ENCODE measurements at places on chromosomes 4 and X.

- DNase-seq, result no peak
Measured at GRCh38 chr4:41154814-41155177, 59.5 kb downstream of the APBB2 start.

- no peak for DNase-seq
Measured at GRCh38 chr4:143252478-143252877, 67.8 kb downstream of the USP38 start.

DNA sequence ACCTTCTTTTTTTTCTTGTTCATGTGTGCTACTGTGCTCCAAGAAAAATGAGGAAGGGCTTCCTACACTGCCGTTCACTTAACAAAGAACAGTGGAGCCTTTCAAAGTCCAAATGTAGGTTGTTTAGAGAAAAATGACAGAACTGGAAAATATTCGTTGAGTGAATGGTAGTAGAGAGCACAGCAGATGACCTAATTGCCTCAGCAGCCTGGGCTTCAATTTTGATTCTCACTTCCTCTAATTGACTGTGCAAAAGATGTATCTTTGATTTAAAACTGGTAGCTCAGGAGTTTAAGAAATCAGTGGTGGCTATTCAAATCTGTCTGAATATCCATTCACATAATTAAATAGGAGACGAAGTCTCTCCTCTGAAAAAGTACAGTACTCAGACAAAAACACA is 5.2 kb downstream of the NLGN4X start:
- no peak for DNase-seq

DNA sequence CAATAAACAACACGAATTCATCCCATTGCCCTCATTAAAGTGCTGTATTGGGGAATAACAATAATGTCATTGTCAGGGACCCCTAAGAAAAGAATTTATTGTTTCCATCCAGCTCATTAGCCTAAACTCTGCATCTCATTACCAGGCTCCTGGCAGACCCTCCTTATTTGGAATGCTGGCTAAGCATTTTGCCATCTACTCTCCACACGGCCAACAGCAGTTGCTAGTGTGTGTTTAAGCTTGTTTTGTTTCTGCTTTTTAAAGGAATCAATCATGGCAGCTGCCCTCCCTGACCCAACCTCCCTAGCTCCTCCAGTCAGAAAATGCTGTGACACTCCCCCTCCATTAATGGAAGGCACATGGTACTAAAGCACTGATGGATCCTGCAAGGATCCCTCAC is 43.5 kb downstream of the GATB start:
- DNase-seq, result no peak

DNA sequence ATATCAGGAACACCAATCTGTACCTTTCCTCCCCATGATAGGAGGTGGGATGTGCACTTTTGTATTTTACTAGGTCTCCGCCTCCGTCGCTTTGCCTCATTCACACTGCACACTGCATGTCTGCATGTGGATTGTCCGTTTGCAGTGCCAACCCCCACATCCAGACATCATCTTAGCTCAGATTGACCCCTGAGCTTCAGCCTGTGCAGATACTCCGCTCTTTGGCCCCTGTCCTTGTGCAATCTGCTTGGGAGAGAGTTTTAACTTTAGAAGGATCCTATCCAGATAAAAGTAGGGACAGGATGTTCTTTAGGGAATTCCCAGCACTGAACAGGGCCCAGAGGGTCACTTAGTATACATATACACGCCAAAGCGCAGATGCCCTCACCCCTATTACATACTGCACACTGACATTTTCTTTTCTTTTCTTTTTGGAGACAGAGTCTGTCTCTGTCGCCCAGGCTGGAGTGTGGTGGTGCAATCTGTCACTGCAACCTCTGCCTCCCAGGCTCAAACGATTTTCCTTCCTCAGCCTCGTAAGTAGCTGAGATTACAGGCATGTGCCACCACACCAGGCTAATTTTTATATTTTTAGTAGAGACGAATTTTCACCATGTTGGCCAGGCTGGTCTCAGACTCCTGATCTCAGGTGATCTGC is 43.3 kb upstream of the FBXW7 start:
- no peak for DNase-seq

DNA sequence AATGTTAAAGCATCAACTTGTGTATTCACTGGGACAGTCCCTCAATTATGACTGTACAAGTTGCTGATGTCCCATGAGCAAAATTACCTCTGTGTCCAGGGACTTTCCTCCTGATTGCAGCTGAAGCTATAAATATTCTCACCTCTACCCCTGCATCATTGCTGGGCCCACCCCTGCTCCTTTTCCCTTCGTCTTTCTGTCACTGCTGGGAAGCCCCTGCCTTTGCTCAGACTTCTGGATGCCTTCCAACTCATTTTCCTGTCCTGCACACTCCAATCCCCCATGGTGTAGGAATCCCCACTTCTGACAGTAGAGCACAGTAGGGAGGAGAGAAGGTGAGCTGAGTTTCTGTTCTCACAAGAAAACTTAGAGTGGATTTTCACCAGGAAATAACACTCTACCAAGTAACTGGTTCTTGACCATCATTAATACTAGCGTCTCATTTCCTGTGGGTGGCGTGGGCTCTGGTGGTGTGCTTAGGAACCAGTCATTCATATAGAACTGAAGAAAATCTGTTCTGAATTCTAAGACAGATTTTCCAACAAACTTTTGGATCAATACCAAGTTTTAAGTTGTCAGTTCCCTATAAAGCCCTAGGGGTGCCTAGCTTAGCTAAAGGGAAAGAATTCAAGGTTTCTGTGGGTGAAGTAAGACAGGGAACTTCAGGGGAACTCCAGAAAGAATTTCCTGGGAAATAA is 136.2 kb upstream of the MED14 start:
- no peak for DNase-seq

GRCh38 chrX:21374163-21374993 is at the start of gene CNKSR2:
CNKSR2 (plus strand) TSS chrX:21374418; CDS start chrX:21374898, 480 bp downstream.
- DNase-seq, result peak; percentile 80

GRCh38 chr4:175422331-175422730 is 389.7 kb downstream of the GPM6A start:
- no peak for DNase-seq

GRCh38 chr4:174461466-174462106 is 60.7 kb downstream of the HPGD start:
- no peak for DNase-seq

DNA sequence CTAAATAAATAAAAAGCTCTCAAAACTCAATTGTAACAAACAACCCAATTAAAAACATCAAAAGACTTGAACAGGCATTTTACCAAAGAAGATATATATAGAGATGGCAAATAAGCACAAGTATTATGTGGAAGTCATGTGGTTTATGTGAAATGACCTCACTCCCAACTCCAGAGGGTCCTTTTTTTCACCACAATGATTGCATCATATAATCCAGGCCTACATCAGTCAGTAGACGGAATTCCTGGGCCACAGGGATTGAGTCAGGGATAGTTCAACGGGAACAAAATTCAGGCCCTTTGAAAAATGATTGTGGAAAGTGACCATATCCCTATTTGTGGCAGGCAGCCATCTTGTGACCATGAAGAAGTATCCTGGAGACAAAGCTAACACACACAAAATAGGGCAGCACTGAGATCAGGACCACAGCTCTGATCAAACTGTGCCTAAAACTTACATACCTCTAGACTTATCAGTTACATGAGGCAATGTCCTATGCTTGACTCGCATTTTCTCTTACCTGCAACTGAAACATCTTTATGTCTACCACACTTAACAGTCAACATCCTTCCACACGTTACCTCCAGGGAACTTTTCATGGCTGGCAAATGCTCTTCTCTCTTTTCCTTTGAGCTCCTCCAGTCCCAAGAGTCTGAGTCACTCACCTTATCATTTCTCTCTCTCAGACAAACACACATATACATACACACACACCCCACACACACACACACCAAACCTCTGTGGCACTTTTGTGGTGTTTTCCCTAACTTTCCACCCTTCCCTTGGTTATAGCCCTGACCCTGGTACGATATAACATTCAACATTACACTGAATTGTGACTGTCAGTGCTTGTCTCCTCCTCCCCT is 113.5 kb downstream of the PHF8 start:
- no peak for DNase-seq

GRCh38 chrX:84199688-84200087 is 11.7 kb upstream of the RPS6KA6 start:
- no peak for DNase-seq

GRCh38 chrX:115892787-115893671 is 277.5 kb upstream of the AGTR2 start:
- DNase-seq, result peak; percentile 40

- DNase-seq, result no peak
Measured at GRCh38 chr4:163077680-163078079, 89.0 kb downstream of the NAF1 start.

- DNase-seq, result no peak
Measured at GRCh38 chrX:135520022-135520552, 373 bp upstream of the INTS6L start.

DNA sequence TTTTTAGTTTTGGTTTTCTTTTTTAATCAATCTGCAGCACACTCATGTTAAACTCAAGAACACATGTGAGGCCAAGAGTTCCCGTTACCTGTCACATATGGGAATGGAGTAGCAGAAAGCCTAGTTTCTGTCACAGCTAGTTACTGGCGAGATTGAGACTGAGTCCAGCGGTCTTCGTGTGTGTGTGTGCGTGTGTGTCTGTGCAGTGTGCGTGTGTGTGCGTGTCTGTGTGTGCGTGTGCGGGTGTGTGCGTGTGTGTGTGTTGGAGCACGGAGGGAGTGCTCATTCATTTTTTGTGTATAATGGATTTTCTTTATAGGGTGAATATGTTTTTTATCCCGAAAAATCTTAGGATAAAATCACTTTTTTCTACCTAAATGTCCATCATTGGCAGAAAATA is 19.2 kb downstream of the F11 start:
- DNase-seq, result no peak

GRCh38 chr4:20391198-20391597 is 139.5 kb downstream of the SLIT2 start:
- DNase-seq, result no peak

- no peak for DNase-seq
Measured at GRCh38 chrX:1558761-1559468, 21.9 kb upstream of the P2RY8 start.

DNA sequence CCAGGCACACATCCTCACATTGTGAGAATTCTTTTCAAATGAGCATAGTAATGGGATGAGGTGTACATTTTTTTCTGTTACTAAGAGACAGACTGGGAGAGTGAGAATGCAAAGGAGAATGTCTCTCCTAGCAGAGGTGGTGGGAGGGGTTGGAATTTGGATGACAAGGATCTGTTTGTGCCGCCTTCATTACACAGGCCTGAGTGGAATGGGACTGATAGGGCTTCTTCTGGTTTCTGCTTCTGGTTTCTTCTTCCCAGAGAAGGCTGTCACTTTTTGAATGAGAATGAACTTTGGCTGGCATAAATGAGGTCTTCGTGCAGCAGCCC is 55.4 kb downstream of the C4orf51 start:
- DNase-seq, result no peak

All from NCI-H2171 (cell line).